IgD-negative memory B cell (primary cell): ENCODE measurements at places on chromosomes 7 and 10. TPM values are rescaled to one million over a fixed set of nuclear protein-coding genes. Genes with fewer than 3 reads are reported as not detected.

Gene CPN1
- polyA plus RNA-seq = not detected

Gene SLC18A3
- not detected for polyA plus RNA-seq

Gene SGPL1
- 12.0 TPM for polyA plus RNA-seq

Gene CUEDC2
- 51.8 TPM for polyA plus RNA-seq

Gene GIMAP8
- 1.4 TPM for polyA plus RNA-seq

Gene ICA1
- 0.25 TPM for polyA plus RNA-seq

Gene INPP5F
- polyA plus RNA-seq = 12.0 TPM

Gene FBXO24
- polyA plus RNA-seq = 0.36 TPM

Gene SLC16A12
- not detected for polyA plus RNA-seq

Gene TMEM270
- polyA plus RNA-seq = not detected

Gene STOX1
- polyA plus RNA-seq = 0.24 TPM

Gene FAM107B
- polyA plus RNA-seq = 113 TPM

Gene AGAP3
- 3.5 TPM for polyA plus RNA-seq

Gene MAD1L1
- polyA plus RNA-seq = 133 TPM

Gene CUZD1
- 1.0 TPM for polyA plus RNA-seq

Gene CFAP46
- not detected for polyA plus RNA-seq

Gene SEMA3E
- polyA plus RNA-seq = not detected

Gene OR6V1
- polyA plus RNA-seq = not detected

Gene ANKRD61
- 0.24 TPM for polyA plus RNA-seq

Gene GPAM
- polyA plus RNA-seq = 2.5 TPM

Gene AGMO
- polyA plus RNA-seq = not detected

Gene LRRC17
- polyA plus RNA-seq = not detected

Gene PKD2L1
- not detected for polyA plus RNA-seq

Gene PANK1
- 0.86 TPM for polyA plus RNA-seq

Gene CYP3A4
- not detected for polyA plus RNA-seq

Gene CAV2
- not detected for polyA plus RNA-seq

Gene GPRIN2
- polyA plus RNA-seq = not detected

Gene CNPY1
- polyA plus RNA-seq = not detected

Gene FAM53B
- polyA plus RNA-seq = 48.9 TPM

Gene SPDYE1
- polyA plus RNA-seq = 0.10 TPM

Gene CALHM1
- 1.4 TPM for polyA plus RNA-seq

Gene LFNG
- polyA plus RNA-seq = 1.7 TPM

Gene MKI67
- 0.59 TPM for polyA plus RNA-seq

Gene GIMAP1
- 3.0 TPM for polyA plus RNA-seq

Gene FGFR2
- polyA plus RNA-seq = not detected
